DMS 273 treated with DMSO at 0.1 percent for 48 hours (cell line): ENCODE measurements at places on chromosomes 6 and 20.

GRCh38 chr6:116057766-116058165 is 2.9 kb downstream of the FRK start:
- DNase-seq = no peak

GRCh38 chr20:21397341-21398108 is at the start of gene NKX2-4:
Gene NKX2-4 (minus strand): TSS chr20:21397526. CDS start chr20:21397399, 127 bp downstream.
- DNase-seq = peak; percentile 1

GRCh38 chr20:1660246-1660645 is 2.7 kb upstream of the SIRPG start:
- DNase-seq = no peak

DNA sequence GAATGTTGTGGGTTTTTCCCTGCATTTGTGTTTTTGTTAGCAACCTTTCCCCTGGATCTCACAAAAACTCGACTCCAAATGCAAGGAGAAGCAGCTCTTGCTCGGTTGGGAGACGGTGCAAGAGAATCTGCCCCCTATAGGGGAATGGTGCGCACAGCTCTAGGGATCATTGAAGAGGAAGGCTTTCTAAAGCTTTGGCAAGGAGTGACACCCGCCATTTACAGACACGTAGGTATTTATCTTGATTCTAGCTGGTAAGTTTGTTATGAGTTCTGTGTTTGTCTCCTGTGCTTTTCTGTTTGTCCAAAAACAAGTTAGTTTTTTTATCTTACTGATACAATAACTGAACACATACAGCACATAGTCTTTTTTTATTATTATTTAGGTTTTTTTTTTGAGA is 3.0 kb downstream of the SLC25A27 start:
- no peak for DNase-seq

- no peak for DNase-seq
Observed at GRCh38 chr20:46151936-46152335, 33.8 kb downstream of the CD40 start.

DNA sequence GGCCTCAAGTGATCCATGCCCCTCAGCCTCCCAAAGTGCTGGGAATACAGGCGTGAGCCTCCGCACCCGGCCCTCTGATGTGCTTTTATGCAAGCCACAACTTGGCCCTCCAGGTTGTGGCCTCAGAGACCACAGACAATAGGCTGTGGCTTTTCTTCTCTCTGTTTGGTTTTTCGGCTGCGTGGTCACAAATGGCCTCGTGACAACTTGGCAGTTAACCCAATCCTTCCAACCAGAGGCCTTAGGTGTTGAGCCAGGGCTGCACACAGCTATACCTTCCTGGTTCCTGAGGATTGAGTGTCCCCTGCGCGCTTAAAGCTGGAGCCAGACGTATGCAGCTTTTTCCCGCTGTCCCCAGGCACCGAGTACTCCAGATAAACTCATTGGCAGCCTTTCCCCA is 6.3 kb upstream of the TGM3 start:
- no peak for DNase-seq

DNA sequence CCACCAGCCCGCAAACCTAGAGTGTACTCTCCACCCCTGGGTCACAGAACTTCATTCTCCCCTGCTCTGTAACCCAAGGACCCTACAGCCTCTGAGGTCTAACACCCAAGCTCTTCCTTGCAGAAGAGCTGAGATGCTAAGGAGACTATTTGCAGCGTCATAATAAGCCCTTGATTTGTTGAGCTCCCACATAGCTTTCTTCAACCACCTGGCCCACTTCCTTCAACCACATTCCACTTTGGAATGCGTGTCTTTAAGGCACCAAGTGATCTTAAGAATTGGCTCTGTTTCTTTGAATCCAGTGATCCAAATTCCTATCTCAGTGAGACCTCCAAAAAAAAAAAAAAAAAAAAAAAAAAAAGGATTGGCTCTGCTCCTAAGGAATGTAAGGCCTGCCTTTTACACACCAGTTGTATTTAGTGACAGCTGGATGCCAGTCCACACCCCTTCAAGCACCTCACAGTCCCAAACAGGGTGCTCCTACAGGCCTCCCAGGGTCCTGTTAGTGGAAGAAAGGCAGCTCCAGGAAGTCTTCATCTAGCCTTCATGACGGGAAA is 106.2 kb downstream of the UBE3D start:
- no peak for DNase-seq

DNA sequence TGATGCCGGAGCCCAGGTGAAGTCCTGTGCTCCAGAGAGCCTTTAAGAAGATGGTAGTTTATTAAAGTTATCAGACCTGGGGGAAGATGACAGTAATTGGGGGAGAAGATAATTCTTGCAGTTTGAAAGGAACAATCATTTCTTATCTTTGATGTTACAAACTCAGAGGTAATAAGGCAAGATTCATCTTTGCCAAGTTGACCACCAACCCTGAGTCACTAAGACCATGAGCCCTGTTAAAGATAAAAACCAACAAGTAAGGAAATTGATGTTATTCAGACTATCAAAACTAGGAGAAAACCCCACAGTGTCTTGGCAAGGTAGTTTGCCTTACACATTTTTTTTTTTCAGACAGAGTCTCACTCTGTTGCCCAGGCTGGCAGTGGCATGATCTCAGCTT is 73.1 kb downstream of the MKKS start:
- DNase-seq = no peak

- no peak for DNase-seq
Observed at GRCh38 chr20:32509639-32510066, 75.5 kb downstream of the NOL4L start.

GRCh38 chr20:53349730-53350129 is 243.9 kb downstream of the ZNF217 start:
- no peak for DNase-seq
